ENCODE measurements at places on chromosomes 3 and 15. TPM values are rescaled to one million over a fixed set of nuclear protein-coding genes. Genes with fewer than 3 reads are reported as not detected.
A peak's percentile ranks its signal among the peaks of the same experiment; 100 is the strongest.

Gene ALDH1L1
- 7.9 TPM for total RNA-seq

Gene TMEM207
- total RNA-seq, result not detected

Gene SLC49A4
- 34.0 TPM for total RNA-seq

Gene HIGD2B
- not detected for total RNA-seq

Gene OSBPL10
- total RNA-seq, result 22.5 TPM

Gene GOLGA6B
- not detected for total RNA-seq

Gene GRAMD2A
- total RNA-seq, result 13.1 TPM

Gene LTF
- total RNA-seq, result 2.5 TPM

Gene THRB
- total RNA-seq, result 24.6 TPM

Gene P2RY12
- total RNA-seq, result 1.2 TPM

Gene CACNA1D
- total RNA-seq, result 2.7 TPM

Gene MEX3B
- total RNA-seq, result 1.1 TPM

Gene EPHB3
- 84.5 TPM for total RNA-seq

- DNase-seq, result no peak
Measured at GRCh38 chr15:73368301-73369136, at the start of gene HCN4. Gene HCN4 (minus strand): TSS chr15:73368958. CDS start chr15:73368270, 688 bp downstream.

GRCh38 chr3:17144665-17144993, 259.9 kb downstream of the PLCL2 start:
- no peak for DNase-seq

GRCh38 chr3:71991046-71991445, 206.1 kb upstream of the PROK2 start:
- DNase-seq, result no peak

GRCh38 chr3:16476636-16477035, 36.9 kb downstream of the RFTN1 start:
- no peak for DNase-seq

GRCh38 chr15:78004222-78004727, 73.2 kb downstream of the TBC1D2B start:
- no peak for DNase-seq

GRCh38 chr15:53226559-53226958, 436.4 kb upstream of the ONECUT1 start:
- no peak for DNase-seq

DNA sequence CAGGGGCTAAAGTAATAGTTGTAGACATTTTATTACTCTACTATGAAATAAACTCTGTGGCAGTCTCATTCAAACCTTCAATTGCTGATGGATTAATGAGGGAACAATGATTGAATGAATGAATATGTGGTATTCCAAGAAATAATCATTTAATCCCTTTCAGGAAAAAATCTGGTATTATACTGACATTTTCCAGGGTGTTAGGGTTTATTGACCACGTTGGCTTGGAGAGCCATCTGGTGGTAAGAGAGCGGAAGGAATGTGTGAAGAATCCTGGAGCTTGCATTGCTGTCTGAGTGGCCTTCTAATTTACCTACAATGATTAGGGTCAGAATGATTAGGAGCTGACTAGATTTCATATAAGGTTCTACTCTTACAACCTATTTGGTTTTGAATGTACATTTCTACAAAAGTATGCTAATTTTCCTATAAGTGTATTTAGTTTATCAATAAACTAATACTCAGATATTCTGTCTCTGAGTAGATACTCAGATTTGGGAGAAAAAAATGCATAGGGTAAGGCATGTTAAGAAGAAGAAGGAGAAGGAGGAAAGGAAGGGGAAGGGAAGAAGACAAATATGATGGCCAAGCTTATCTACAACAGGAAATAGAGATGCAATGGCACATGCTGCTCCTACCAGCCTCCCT, 249.9 kb downstream of the ROBO1 start:
- no peak for DNase-seq

DNA sequence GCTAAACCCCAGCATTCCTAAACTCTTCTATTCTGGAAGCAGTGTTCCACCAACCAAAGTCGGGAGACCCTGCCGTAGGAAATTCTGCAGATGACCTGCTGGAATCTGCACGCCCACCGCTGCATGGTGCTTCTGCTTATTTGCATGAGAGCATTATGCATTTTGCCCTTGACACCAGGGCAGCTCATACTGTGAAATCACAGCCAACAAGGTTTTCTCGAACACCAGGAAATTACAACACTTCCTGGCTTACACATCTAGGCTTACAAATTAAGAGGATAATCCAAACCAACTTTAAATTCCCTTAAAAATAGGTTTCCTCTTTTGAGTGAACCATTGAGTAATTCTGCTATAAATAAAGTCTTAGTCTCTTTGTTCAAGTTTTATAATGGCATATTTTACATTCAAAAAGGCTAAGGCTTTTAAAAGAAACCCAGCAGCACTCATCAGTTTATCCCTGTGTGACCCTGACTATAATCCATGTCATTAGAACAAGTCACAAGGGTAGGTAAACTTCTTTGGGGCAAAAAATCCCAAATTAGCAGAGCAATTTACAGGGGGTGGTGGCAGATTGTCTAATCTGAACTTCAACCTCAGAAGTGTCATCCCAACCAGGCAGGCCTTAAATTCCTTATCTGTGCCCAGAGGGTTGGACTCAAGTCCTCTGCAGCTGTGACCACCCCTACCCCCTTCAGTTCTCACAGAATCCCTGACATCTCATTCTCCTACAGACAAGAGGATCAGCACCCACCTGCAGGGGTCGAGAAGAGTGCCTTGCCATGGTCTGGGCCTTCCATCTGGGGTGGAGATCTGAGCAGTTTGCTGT, 33.5 kb upstream of the RBP1 start:
- DNase-seq, result no peak

DNA sequence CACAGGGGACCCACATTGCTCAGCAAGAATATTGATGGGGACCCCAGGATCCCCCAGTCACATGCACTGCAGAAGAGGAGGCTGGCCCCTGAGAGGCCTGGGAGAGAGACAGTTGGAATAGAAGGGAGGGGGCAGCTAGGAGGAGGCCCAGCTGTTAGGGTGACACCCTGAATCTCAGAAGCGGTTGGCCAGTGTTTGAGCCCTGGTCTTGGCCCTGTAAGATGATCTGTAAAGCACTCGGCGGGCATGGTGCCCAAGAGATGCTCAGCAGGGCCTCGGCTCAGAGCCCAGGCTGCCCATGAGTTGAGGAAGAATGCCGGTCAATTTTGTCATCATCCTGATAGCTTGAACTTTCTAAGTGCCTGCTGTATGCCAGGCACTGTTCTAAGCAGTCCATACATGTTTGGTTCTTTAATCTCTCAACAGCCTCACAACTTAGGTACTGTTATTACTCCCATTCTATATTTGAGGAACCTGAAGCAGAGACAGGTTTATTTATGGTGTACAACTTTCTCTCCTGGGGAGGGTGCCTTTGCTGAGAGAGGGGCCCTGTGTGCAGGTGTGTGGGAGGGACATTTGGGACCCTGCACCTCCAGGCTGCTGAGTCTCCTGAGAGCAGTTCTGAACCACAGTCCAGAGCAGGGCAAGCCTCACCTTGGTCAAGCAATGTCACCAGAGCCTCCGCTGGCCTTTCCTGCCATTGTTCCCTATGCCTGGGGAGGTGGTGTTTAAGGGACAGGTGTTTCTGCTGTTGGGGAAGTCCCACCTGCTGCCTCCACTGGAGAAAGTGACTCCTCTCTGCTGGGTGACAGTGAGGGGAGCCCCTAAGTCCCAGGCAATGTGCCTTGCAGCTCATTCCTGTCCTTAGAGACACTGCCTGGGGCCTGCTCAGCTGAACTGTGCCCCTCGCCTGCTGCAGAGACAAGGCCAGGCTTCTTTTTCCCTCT, 26.0 kb downstream of the SLC6A6 start:
- DNase-seq, result no peak

DNA sequence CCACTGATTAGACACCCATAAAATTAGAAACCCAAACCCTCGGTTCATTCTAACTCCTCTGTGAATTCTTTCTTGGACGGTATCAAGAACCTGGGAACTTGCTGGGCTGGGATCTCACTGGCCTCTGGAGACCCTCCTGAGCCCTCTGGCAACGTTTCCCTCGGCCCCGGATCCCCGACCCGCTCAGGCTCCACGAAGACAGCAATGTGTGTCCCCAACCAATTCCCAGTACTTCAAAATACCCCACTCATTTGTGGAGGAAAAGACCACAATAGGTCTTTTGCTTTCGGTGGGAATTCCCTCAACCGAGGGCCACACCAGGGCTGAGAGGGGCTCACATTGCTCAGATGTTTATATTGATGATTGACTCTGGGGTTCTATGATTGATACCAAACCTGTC, 117.9 kb upstream of the PRR20G start:
- peak; percentile 54 for DNase-seq

- DNase-seq, result no peak
Measured at GRCh38 chr3:53489386-53489785, 5.0 kb upstream of the CACNA1D start.

DNA sequence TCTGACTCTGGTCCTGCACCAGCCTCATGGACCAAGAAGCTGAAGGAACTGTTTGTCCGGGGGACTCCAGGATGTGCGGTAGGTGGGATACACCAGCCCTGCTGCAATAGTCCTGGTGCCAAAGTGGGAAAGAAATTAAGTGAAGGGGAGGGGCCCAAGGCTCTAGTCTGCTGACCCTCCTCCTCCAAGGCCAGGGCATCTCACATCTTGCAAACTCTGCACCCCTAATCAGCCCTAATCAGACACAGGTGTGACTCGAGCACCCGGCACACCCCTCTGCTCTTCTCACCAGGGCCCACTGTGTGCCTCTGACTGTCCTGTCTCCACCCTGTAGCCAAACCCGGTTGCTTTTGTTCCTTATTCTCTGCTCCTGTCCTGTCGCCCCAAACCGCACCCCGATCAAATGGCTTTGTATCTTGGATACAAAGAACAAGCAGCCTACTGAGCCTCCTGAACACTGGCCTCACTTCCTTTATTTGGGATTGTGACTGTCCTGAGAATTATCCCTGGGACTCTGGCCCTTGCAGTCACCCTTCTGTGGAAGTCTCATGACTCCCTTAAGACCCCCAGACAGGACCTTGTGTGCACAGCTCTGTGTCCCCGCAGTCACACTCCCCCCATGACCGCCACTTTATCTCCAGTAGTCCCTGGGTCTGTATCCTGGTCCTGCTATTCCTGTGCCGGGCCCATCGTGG, 26.7 kb upstream of the SLC41A3 start:
- DNase-seq, result peak; percentile 38

DNA sequence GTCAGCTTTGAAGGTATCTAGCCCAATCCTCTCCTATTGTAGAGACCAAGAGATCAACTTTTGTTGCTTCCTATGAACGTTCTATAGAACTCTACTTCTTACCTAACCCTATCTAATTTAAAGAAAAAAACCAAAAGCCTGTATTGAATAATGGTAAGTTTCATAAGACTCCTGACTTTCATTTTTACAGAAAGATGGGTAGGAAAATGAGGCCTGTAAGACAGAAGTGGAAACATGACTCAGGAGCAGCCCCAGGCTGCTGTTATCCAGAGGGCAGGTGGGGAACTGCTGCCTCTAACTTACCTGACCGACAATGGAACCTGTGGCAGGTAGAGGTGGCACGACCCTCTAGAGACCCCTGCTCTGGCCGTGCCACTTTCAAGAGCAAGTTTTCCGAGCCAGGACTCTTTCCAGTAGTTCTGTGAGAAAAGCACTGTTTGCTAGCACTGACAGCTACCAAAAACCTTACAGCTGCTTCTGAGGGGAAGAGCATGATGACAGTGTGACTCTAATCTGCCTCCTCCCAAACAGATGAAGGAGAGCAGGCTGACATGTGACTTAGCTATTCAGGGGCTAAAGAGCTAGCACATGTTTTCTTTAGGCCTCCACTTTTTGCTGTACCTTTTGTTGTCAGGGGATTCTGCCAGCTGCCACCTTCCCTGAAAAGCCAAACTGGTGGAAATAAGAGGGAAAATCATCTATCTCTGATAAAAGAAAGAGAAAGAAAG, 17.5 kb downstream of the POPDC2 start:
- DNase-seq, result no peak

DNA sequence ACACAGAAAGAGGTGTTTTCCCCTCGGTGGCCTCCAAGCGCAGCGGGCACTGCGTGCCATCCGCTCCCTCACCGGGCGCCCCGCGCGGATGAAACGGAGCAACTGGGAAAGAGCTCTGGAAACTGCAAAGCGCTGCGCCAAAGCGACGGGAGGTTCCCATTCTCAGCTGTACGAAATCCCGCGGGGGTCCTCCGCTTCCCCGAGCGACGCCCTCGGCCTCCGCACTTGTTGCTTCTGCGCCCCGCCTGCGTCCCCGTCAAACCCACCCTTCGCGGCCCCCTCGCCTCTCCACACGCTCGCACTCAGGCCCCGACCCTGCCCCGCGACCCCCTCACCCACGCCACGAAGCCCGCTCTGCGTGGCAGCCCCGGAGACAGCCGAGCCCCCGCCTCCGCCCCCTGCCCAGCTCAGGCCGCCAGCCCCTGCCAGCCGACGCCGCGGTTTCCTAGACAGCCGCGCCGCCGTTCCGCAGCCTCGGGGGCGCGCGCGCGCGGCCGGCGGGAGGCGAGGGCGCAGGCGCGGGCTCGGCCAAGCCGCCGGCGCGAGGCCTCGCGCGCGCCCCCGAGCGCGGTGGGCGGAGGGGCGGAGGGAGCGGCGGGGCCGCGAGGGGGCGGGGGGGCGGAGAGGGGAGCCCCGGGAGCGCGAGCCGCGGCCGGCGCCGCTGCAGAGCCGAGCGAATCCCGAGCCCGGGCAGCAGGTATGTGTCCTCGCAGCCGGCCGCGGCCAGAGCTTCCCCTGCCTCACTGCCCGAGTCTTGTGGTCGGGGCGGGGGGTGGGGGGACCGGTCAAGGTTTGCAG, at the start of gene TMEM266:
Gene TMEM266 (plus strand): TSS at position 666 of the 798 bp plus-strand sequence. CDS start 74,279 bp downstream, outside the sequence.
- no peak for DNase-seq

DNA sequence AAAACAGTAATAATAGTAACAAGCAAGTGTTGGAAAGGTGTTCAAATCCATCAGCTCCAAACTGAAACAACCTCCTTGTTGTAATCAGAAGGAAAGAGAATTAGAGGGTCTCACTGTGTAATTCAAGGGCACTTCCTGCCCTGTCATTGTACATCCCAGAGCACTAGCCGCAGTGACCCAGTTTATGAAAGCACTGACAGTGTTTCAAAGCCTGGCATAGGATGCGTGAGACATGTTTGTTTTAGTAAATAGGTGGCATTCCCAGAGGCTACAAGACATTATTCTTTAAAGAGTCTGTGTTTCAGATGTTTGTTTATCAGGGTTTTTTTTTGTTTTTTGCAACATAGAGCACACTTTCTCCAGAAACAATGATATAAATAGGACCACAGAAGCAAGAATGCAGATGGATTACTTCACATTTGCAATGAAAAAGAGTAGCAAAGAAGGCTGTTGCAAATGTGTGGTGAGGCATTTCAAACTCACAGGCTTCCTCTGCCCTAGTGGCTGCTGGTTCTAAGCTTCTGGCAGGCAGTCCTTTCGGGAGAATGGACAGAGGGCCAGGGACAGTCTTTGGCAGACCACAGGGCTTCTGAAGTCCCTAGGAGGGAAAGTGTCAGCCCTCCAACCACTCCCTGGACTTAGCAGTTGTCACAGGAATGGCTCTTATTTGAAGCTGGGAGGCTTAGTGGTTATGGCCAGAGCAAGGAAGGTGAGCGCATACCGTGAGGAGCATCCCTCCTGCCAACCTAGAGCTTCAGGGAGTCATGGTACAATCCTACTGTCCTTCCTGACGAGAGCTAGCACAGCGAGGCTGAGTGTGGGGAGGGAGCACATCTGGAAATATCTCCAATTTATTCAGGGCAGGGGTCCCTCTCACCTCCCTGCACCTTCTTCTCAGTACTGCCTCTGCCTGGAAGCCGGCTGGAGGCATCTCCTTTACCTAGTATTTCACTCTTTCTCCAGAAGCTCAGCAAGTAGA, 31.4 kb upstream of the TIPARP start:
- DNase-seq, result no peak

GRCh38 chr3:130345487-130346079, at the start of gene COL6A5:
Gene COL6A5 (plus strand): TSS chr3:130345672. CDS start chr3:130373639, 27,967 bp downstream.
- no peak for DNase-seq

All from suprapubic skin (tissue), 4 donors.